ENCODE measurements at places on chromosomes 2 and 18.

DNA sequence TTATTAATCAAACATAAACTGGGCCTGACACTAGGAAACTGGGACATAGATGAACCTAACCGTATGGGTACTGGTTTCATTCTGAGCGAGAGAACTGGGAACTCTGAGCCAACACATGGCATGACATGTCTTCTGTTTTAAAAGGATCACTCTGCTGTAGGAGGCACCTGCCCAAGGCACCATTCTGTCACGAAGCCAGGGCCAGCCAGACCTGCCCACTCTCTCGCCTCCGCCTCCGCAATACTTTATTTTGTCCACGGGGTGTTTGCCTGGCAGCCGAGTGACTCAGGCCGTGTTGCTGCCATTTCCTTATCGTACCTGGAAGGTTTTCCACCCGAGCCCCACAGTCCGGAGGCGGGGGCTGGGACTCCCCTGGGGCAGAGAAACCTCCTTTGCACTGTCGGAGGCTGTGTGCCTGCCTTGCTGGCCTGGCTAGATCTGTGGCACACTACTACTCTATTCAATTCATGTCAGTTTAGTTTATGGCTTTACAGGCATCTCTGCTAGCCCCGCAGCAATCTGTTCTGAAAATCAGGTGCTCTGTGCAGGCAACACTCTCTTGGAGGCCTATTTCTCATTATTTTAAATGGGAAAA lies 120.4 kb upstream of the ACKR3 start:
- no peak for DNase-seq

- DNase-seq: no peak
These were observed 12.3 kb upstream of the ASAP2 start for GRCh38 chr2:9194352-9194751.

GRCh38 chr2:169452080-169452479 lies 27.2 kb upstream of the BBS5 start:
- DNase-seq: no peak

GRCh38 chr2:178450524-178450773 lies 526 bp downstream of the PRKRA start:
- no peak for DNase-seq

DNA sequence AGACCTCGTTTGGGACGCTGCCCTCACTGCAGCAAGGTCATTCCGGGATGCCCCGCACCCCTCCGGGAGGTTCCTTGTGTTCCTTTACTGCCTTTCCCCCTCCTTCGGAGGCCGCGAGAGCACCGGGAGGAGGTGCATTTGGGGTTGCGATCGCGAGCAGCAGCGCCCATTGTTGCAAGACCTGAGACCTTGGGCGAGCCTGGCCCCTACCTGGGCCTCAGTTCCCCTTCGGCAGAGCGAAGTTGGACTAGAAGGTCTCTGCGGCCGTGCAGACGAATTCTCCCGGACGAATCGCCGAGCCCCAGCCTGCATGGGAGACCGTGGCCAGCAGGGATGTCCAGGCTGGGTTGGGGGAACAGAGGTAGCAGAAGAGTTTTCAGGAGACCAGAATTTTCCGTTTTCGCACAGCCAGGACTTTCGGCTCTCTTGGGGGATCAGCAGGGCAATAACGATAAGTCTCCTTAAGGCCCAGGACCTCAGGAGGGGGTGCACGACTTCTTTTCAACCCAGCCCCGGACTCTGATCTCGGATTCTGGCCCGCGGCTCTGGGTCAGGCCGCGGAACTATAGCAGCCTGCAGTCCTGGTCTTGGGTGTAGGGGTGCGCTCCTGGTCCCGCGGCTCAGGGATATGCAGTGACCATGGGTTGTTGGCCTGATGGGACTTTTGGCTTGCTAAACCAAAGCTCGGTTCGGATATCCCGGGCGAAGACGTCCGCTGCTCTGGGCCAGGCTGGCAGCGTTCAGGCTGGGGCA lies 2.8 kb downstream of the GDF7 start:
- DNase-seq: no peak

- no peak for DNase-seq
These were observed 26.4 kb upstream of the TFPI start for GRCh38 chr2:187580462-187581124.

DNA sequence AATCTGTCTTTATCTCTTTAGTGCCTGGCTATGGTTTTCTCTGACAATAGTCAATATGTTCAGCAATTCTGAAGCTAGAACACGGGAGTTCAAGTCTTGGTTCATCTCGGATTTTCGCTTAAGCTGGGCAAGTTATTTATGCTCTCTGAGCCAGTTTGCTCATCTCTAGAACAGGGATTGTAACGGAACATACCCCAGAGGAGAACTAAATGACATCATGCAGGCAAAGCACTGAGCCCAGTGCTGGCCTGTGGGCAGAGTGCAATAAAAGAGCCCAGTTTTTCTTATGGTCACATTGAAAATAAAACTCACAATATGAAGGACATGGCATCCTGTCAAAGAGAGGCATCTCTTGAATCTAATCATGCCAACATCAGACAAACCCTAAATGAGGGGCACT lies 143.9 kb downstream of the ZBTB7C start:
- no peak for DNase-seq

DNA sequence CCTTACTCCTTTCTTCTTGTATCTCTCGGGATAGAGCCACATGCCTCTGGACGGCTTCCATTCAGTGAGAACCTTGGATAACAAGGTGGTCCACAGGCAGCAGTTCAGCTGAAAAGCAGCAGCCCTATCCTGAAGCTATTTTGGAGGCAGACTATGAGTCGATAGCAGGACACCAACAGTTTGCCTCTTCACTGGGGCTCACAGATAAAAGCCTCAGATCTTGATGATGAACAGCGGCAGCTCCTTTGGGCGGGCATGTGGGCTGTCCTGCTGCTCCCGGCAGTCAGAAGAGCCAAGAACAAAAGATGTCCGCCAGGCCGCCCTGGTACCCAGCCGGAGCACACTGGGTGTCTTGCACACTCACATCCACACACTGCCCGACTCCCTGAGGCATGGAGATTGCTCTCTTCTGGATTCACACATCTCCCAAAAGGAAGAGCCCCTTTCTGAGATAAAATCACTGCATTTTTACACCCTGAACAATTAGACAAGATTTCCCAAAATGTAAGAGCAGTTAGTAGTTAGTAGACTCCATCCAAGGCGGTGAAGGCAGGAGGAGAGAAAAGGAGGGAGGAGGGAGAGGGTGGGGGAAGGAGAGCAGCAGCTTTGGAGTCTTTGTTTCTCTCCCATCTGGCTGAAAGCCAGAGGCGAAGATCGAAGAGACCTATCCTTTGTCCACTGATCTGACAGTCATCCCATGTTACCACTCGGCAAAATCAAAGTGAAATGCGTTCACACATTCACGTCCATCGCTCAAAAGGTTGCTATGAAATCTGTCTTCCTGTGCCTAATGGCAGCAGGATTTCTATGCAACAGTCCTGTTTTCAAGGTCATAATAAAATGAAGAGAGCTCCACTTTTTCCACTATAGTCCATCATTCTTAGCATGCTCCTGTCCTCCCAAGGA lies 90.1 kb upstream of the KLF7 start:
- no peak for DNase-seq

DNA sequence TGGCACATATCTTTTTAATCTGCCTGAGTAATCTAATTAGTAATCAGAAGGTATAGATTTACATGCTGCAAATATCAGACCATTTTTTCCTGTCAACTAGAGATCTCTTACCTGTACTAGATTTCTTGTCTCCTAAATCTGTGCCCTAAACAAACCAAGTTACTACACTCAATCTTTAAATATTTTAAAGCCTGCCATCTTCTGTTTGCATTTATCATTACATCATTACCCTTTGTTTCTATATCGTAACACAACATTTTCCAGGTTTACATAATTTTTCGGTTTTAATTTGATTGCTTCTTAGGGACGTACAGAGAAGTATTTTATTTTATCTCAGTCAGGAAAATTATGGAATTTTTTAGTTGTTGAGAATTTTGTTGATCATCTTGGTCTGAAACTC lies 25.7 kb downstream of the PSMA8 start:
- DNase-seq: no peak

GRCh38 chr2:142868229-142868762 lies 9.2 kb upstream of the KYNU start:
- DNase-seq: no peak

- DNase-seq: no peak
These were observed 26.3 kb downstream of the TMEM163 start for GRCh38 chr2:134692499-134692898.

- no peak for DNase-seq
These were observed 392.7 kb upstream of the SLC8A1 start for GRCh38 chr2:40844353-40845277.

DNA sequence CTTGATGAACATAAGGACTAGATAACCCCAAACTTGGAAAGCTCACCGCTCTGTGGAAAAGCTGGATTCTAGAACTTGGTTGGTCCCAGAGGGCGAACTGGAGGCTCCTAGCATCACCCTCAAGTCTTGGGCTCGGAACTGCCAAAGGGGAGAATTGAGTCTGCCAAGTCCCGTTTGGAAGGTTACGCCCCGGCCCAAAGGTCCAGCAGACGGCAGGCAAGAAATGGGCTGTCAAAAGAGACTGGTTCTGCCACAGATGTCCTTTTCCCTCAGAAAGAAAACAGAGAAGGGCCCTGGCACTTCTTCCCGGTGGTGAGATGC lies 182.2 kb downstream of the ANAPC1 start:
- DNase-seq: no peak

DNA sequence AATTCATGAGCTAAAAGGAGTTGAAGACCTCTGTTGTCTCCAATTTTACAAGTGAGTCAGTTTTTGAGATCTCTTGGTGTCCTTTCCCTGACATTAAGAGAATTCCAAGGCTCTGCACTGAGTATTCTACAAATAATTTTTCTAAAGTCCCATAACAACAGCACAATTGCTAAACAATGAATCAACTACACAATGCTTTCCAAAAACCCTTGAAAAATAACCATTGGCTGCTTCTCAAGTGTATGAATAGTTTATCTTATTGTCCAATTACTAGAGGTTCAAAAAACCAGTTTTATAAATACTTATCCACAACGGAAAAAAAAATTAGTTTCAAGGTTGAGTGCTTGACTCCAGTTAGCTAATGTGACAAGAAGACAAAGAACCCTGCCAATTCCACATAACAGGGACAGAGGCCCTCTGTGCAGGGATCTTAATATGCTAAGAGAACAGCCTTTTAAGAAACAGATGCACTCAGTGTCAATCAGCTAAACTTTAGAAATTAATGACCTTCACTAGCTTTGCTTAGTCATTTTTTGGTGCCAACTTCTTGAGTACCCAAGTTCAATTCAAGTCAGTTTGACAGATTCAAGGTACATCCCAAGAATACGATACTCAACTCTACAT lies 266.6 kb upstream of the CYP26B1 start:
- no peak for DNase-seq

GRCh38 chr2:55063226-55063625 lies 13.0 kb upstream of the RTN4 start:
- no peak for DNase-seq

DNA sequence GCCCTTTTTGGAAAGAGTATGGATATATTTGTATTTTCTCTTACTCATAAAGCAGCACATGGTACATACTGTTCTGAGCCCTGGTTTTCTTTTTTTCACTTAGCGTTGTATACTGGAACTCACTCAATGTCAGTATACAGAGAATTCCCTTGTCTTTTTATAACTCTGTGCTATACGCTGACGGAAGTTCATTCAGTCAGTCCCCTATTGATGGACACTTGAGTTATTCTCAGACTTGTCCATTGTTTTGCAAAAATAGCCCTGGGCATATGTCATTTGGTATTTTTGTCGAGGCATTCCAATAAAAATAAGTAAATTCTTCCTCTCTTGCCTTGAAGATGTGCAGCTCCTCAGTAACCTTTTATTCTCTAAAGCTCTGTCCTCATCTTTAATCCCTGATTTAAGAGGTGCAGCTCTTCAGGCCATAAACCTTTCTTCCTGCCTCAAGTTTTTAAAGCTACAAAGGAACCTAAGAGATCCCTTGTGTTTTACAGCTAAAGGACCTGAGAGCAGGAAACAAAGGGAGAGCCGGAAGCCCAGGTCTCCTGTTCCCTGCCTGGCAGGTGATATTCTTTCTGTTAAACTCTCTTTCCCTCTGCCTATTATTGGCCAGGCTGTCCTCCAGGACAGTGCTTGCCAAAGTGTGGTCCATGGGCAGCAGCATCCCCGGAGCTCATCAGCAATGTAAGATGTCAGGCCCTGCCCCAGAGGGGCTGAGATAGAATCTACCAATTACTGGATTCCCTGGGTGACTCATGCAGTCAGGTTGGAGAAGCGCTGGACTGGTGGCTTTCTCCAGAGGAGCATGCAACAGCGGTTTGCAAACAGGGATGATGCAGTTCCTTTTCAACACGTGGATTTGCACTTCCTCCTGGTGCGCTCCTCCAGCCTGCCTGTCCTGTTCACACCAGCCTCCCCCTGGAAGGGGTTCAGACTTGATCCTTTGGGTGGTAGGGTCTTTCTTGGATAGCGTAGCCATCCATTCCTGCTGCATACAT lies 158.0 kb downstream of the NEDD4L start:
- DNase-seq: no peak

Data from activated CD4-positive, alpha-beta T cell treated with anti-CD3 and anti-CD28 coated beads, Interleukin-2, amount 50 U/mL, for 48 hours (primary cell).